ENCODE measurements at places on chromosomes 2 and 18. TPM values are rescaled to one million over a fixed set of nuclear protein-coding genes. Genes with fewer than 3 reads are reported as not detected.

The NT5C1B gene
- not detected for total RNA-seq

- DNase-seq: no peak
Measured at GRCh38 chr2:198375083-198375410, 570.7 kb downstream of the PLCL1 start.

GRCh38 chr2:42768706-42769256 is 4.8 kb upstream of the OXER1 start:
- DNase-seq: no peak

GRCh38 chr2:122535960-122536505 is 780.6 kb downstream of the TSN start:
- no peak for DNase-seq

DNA sequence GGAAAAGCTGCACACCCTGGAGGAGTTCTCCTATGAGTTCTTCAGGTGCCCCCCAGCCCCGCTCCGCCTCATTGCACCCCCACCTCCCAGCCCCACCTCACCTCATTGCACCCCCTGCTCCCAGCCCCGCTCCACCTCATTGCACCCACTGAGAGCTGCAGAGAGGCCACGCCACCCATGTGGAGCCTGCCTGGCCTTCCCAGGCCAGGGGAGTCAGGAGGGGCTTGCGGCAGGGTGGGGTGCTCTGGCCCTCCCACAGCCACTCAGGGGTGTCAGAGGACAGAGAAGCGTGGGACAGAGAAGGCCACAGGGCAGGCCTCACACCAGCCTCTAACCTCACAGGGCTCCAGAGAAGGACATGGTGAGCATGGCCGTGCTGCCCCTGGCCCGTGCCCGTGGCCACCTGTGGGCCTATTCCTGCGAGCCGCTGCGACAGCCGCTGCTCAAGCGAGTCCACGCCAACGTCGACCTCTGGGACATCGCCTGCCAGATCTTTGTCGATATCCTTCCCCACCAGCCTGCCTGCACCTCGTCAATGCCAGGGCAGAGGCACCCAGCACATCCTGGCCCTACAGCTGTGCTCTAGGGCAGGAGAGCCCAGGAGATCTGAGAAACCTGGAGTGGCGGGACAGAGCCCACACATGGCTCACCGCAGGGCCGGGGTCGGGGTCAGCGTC is 15.0 kb upstream of the GPR17 start:
- DNase-seq: no peak

The POMC gene
- total RNA-seq: 4.3 TPM

GRCh38 chr2:148391324-148391723 is 253.2 kb upstream of the EPC2 start:
- no peak for DNase-seq

Measured in activated CD8-positive, alpha-beta memory T cell treated with anti-CD3 and anti-CD28 coated beads, Interleukin-2, amount 10 ng/mL, durations not matched to agents 7 days and 5 days (primary cell).